ENCODE measurements at places on chromosomes 5 and 9. TPM values are rescaled to one million over a fixed set of nuclear protein-coding genes. Genes with fewer than 3 reads are reported as not detected.
A peak's percentile ranks its signal among the peaks of the same experiment; 100 is the strongest.

Gene TRMT10B
- total RNA-seq, result 8.3 TPM

DNA sequence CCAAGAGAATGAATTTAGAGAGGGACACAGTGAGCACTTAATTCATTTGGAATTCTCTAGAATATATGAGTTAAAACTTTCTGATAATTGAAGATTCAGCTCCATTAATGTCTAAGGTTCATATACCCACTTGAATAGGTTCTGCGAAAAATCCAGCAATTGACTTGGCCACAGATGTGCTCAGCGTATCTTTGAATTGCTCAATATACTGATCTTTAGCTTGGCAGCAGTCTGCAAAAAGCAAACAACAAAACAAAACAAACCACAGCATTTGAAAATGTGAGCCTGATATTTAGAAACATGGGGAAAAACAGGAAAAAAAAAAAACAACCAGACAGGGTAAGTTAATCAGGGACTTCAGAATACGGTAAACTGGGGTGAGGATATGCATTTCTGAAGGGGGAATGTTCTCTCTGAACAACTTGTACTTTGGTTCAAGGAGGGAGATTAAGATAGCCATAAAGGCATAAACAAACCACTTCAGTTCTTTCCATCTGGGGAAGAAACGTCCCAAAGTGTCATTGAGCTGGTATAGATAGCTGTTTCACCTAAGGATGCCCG lies 21.4 kb downstream of the AGXT2 start:
- H3K4me3 ChIP-seq, result no peak overlapping the region
- no peaks in the 10 kb centered on the region for H3K4me1 ChIP-seq
- no peak for DNase-seq
- H3K36me3 ChIP-seq, result no peaks in the 10 kb centered on the region
- H3K27ac ChIP-seq, result no peak overlapping the region

DNA sequence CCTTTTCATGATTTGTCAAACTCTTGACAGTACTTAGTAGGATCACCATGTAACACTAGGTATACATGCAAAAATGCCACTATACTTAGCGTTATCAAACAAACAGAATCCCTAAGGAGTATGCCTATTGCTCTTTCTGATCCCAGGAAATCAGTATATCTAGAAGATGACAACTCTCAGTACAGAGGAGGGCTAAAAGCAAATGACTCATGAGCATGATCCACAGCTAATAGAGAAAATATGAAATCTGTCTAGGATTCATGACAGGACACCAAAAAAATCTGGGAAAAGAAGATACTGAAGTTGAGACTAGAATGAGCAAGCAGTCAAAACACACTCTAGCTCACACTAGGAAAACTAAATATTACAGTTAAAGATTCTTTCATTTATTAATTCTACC lies 89.2 kb downstream of the RAPGEF6 start:
- DNase-seq, result no peak
- no peaks in the 10 kb centered on the region for H3K36me3 ChIP-seq
- H3K27ac ChIP-seq, result no peak overlapping the region
- H3K4me3 ChIP-seq, result peak overlapping the region; percentile 75
- no peaks in the 10 kb centered on the region for H3K27me3 ChIP-seq

Gene C5orf52
- total RNA-seq, result not detected

Gene BTNL8
- not detected for total RNA-seq

Gene GPR150
- 0.75 TPM for total RNA-seq

DNA sequence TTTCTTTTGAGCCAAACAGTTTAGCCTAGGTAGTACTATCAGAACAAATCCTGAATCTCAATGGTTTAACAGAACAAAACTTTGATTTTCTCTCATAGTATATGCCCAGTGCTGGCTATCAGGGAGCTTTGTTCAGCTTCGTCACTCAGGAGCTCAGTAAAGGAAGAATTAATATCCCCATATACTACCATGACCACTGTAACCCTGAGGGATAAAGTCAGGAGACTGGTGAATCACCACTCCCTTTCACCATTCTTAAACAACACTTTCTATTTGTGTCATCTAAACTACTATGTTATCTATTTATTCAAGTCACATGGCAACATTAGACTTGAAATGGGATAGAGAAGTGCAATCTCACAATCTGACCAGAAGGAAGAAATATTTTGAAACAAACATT lies 522.6 kb upstream of the COX7C start:
- no peaks in the 10 kb centered on the region for H3K27me3 ChIP-seq
- DNase-seq, result no peak
- no peaks in the 10 kb centered on the region for H3K36me3 ChIP-seq
- no peak overlapping the region for H3K4me3 ChIP-seq

DNA sequence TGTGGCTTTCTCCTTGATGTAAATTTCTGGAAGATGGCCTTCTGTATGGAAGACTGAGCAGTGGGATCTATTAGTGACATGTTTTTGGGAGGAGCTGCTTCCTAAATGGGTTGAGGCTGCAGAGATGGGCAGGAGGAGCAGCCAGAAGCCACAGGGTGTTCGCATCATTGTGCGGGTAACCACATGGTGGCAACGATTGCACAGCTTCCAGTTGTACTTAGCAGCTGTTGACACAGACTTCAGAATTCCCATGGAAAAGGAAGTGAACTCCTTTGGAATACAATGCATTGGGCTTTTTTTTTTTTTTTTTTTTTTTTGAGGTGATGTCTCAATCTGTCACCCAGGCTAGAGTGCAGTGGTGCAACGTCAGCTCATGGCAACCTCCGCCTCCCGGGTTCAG lies 297.3 kb downstream of the NR3C1 start:
- H3K27ac ChIP-seq, result no peak overlapping the region
- no peaks in the 10 kb centered on the region for H3K27me3 ChIP-seq
- no peaks in the 10 kb centered on the region for H3K36me3 ChIP-seq
- peaks cover 1% of the 10 kb centered on the region for H3K4me1 ChIP-seq
- DNase-seq, result no peak

Gene FOXD4L6
- not detected for total RNA-seq

- H3K27me3 ChIP-seq, result no peaks in the 10 kb centered on the region
- H3K4me1 ChIP-seq, result peaks cover 76% of the 10 kb centered on the region
- H3K27ac ChIP-seq, result no peak overlapping the region
- H3K4me3 ChIP-seq, result peak overlapping the region; percentile 15
- no peaks in the 10 kb centered on the region for H3K36me3 ChIP-seq
These were observed 135.9 kb downstream of the GADD45G start for GRCh38 chr9:89740722-89741121.

Gene RLN2
- total RNA-seq, result 0.47 TPM

GRCh38 chr5:15595929-15596328 lies 95.9 kb downstream of the FBXL7 start:
- no peaks in the 10 kb centered on the region for H3K27me3 ChIP-seq
- H3K27ac ChIP-seq, result no peak overlapping the region
- DNase-seq, result no peak
- H3K4me3 ChIP-seq, result no peak overlapping the region

- H3K27ac ChIP-seq, result no peak overlapping the region
- no peaks in the 10 kb centered on the region for H3K27me3 ChIP-seq
- H3K4me1 ChIP-seq, result no peaks in the 10 kb centered on the region
- no peak for DNase-seq
These were observed 248.0 kb upstream of the PCSK5 start for GRCh38 chr9:75642522-75642921.

- no peak overlapping the region for H3K27ac ChIP-seq
- H3K4me3 ChIP-seq, result no peak overlapping the region
- no peaks in the 10 kb centered on the region for H3K4me1 ChIP-seq
- H3K27me3 ChIP-seq, result no peaks in the 10 kb centered on the region
- H3K36me3 ChIP-seq, result peaks cover 6% of the 10 kb centered on the region
These were observed 67.1 kb downstream of the SIL1 start for GRCh38 chr5:139131062-139131461.

GRCh38 chr5:14305045-14305444 lies 161.9 kb downstream of the TRIO start:
- H3K27me3 ChIP-seq, result no peaks in the 10 kb centered on the region
- no peak for DNase-seq
- H3K36me3 ChIP-seq, result no peaks in the 10 kb centered on the region
- H3K4me3 ChIP-seq, result no peak overlapping the region
- H3K4me1 ChIP-seq, result no peaks in the 10 kb centered on the region

- H3K4me1 ChIP-seq, result peaks cover 15% of the 10 kb centered on the region
- DNase-seq, result no peak
- H3K27me3 ChIP-seq, result peaks cover 48% of the 10 kb centered on the region
- H3K36me3 ChIP-seq, result no peaks in the 10 kb centered on the region
- no peak overlapping the region for H3K27ac ChIP-seq
- no peak overlapping the region for H3K4me3 ChIP-seq
These were observed 1.4 kb downstream of the DAB2IP start for GRCh38 chr9:121652838-121653231.

- peak; percentile 32 for DNase-seq
- peaks cover 20% of the 10 kb centered on the region for H3K36me3 ChIP-seq
- no peaks in the 10 kb centered on the region for H3K27me3 ChIP-seq
- no peak overlapping the region for H3K27ac ChIP-seq
- no peaks in the 10 kb centered on the region for H3K4me1 ChIP-seq
These were observed 47.6 kb downstream of the ACO1 start for GRCh38 chr9:32431940-32432555.

DNA sequence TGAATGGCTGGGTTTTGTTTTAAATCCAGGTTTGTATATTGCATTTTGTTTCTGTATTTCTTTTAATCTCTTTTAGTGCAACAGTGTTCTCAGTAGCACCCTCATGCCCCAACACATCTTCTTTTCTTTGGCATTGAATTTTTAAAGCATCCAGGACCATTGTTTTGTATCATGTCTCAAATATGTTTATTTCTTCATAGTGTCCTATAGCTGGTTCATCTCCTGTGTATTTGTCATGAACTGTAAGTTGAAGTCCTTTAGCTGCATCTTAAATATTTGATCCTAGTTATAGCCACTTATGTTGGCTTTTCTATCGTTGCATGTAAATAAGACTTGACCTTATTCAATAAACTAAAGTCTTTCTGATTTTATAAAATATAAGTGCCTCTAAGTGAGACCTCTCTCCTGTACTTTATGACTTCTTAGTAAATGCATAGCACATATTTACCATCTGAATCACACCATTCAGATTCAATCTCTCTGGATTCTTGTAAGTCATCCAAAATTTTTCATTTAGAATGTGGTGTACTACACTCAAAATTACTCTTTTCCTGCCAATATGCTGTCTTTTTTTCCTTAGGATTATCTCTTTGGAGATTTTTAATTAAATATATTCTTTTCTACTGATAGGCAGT lies 21.0 kb upstream of the ERCC6L2 start:
- no peaks in the 10 kb centered on the region for H3K27me3 ChIP-seq
- no peaks in the 10 kb centered on the region for H3K36me3 ChIP-seq
- no peak overlapping the region for H3K4me3 ChIP-seq
- peaks cover 3% of the 10 kb centered on the region for H3K4me1 ChIP-seq

DNA sequence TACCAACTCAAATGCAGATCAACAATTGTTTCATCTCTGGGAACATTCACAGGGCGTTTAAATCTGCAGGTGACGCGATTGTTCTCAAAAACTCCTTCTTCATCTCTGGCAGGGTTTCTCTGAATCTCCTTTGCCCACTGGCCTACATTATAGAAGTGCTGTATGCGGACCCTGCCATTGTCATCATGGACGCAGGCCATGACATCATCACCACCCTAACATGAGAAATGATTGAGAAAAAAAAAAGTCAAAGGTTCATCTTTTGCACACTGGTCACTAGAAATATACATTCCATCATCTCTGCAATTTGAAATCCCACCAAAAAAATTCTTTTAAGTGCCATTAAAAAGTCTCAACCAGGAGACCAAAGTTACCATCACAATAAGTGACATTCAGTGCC lies 21.6 kb upstream of the TMEM245 start:
- peaks cover 5% of the 10 kb centered on the region for H3K4me1 ChIP-seq
- no peak overlapping the region for H3K27ac ChIP-seq
- H3K27me3 ChIP-seq, result no peaks in the 10 kb centered on the region
- DNase-seq, result no peak

DNA sequence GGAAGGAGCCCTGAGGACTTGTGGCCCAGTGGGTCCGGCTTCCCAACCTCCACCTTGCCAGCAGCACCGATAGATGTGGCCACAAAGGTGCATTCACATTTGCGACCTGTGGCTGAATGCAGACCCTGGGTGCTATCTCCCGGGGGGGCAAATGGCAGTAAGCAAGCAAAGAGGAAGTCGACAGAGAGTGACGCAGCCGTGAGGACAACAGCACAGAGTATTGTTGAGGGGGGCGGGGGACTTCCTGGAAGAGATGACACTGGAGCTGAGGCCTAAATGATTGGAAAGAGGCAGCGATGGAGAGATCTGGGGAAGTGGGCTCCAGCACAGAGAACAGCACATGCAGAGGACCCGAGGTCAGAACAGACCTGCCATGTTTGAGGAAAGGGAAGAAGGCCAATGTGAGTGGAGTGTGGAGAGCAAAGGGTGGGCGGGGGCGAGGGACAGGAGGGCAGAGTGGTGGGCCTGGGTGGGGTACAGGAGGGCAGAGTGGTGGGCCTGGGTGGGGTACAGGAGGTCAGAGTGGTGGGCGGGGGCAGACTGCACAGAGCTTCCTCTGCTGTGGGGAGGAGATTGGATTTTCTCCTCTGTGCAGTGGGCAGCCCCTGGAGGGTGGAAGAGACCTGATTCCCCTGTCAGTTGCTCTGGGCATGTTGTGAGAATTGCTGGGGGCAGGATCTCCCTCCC lies 42.6 kb downstream of the ADAMTS2 start:
- H3K36me3 ChIP-seq, result no peaks in the 10 kb centered on the region
- H3K27me3 ChIP-seq, result no peaks in the 10 kb centered on the region
- no peaks in the 10 kb centered on the region for H3K4me1 ChIP-seq
- DNase-seq, result no peak

DNA sequence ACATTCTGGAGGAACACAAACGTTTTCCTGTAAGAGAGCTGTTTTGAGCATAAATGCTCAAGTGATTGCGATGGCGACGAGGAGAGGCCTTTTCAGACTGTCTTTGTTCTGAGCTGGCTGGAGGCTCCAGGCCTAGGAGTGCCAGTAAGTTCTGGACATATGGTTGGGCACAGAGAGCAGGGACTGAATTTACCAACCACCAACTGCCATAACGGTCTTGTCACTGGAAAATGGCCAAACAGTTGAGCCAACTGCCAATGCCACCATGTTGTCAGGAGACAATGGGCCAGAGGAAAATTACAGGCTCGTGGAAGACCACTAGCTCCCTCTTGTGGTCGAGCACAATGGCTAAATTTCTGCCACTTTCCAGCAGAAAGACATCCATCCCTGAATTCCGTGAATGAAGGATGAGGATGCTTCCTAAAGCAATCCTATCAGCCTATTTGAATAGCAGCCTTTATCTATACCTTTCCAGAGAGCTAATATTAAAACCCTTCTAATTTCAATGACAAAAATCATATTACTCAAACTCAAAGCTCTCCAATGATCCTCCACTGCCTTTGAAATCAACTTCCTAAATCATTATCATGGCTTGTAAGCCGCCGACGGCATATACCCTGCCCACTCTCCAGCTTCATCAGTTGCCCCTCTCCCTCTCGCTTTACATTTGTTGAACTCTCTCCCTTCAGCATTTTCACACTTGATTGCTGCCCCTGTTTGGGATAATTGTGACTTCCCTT lies 66.9 kb upstream of the GLIS3 start:
- DNase-seq, result peak; percentile 57
- H3K27ac ChIP-seq, result no peak overlapping the region
- H3K4me1 ChIP-seq, result no peaks in the 10 kb centered on the region
- no peaks in the 10 kb centered on the region for H3K36me3 ChIP-seq
- H3K4me3 ChIP-seq, result no peak overlapping the region
